Spinal cord (tissue), 10 donors: ENCODE measurements at places on chromosomes 7 and 10.

DNA sequence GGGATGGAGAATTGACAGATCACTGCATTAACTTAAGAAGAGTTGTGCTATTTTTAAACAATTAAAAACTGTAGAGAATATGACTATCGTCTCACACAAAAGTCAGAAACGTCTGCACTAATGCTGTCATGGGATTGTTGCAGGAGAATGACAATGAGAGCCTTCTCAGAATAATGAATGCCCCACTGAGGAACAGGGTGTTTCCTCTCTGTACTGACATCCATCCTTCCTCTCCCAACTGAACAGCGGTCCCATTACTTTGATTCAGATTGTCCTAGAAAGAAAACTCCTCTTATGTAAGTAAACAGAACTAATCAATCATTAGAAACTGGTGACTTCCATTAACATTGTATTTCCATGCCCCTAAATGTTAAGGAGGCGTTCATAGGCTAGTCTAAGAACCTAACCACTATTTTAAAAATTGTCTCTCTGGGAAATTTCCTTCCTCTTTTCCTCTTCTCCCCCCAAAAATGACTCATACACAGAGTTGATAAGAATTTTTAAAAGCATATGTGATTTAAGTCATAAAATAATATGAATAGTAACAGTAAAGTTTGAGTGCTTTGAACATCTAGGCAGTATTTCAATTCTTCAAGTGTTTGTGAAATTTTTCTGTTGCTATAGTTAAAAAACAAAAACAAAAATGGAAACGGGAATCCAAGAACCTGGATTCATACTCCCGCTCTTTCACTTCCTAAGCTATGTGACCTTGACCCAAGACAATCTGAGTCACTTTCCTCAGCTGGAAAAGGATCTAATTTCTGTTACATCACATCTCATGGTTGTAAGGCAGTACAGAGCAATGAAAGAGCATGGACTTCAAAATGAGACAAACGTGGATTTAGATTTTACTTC lies 12.7 kb upstream of the MACC1 start:
- no peaks in the 10 kb centered on the region for H3K27me3 ChIP-seq
- no peaks in the 10 kb centered on the region for H3K4me1 ChIP-seq
- H3K4me3 ChIP-seq, result no peak overlapping the region
- no peak for DNase-seq
- H3K36me3 ChIP-seq, result no peaks in the 10 kb centered on the region
- H3K27ac ChIP-seq, result no peak overlapping the region

GRCh38 chr10:88185830-88186229 lies 322.4 kb downstream of the PTEN start:
- DNase-seq, result no peak
- H3K36me3 ChIP-seq, result no peaks in the 10 kb centered on the region
- H3K4me3 ChIP-seq, result no peak overlapping the region
- no peaks in the 10 kb centered on the region for H3K27me3 ChIP-seq
- peaks cover 2% of the 10 kb centered on the region for H3K4me1 ChIP-seq

- no peak for DNase-seq
- no peak overlapping the region for H3K27ac ChIP-seq
- peaks cover 8% of the 10 kb centered on the region for H3K36me3 ChIP-seq
- peaks cover 17% of the 10 kb centered on the region for H3K4me1 ChIP-seq
These were observed 56.9 kb downstream of the GRB10 start for GRCh38 chr7:50725774-50726173.

GRCh38 chr10:32332299-32332750 lies 14.6 kb downstream of the EPC1 start:
- H3K27me3 ChIP-seq, result no peaks in the 10 kb centered on the region
- H3K4me3 ChIP-seq, result no peak overlapping the region
- DNase-seq, result no peak
- H3K4me1 ChIP-seq, result peaks cover 3% of the 10 kb centered on the region
- no peaks in the 10 kb centered on the region for H3K36me3 ChIP-seq
- H3K27ac ChIP-seq, result no peak overlapping the region

- peak overlapping the region; percentile 97 for H3K27ac ChIP-seq
- peaks cover 20% of the 10 kb centered on the region for H3K36me3 ChIP-seq
- no peak for DNase-seq
- peaks cover 7% of the 10 kb centered on the region for H3K27me3 ChIP-seq
- H3K4me3 ChIP-seq, result peak overlapping the region; percentile 67
- H3K4me1 ChIP-seq, result peaks cover 55% of the 10 kb centered on the region
These were observed 2.8 kb upstream of the LZTS2 start for GRCh38 chr10:100996678-100997359.

DNA sequence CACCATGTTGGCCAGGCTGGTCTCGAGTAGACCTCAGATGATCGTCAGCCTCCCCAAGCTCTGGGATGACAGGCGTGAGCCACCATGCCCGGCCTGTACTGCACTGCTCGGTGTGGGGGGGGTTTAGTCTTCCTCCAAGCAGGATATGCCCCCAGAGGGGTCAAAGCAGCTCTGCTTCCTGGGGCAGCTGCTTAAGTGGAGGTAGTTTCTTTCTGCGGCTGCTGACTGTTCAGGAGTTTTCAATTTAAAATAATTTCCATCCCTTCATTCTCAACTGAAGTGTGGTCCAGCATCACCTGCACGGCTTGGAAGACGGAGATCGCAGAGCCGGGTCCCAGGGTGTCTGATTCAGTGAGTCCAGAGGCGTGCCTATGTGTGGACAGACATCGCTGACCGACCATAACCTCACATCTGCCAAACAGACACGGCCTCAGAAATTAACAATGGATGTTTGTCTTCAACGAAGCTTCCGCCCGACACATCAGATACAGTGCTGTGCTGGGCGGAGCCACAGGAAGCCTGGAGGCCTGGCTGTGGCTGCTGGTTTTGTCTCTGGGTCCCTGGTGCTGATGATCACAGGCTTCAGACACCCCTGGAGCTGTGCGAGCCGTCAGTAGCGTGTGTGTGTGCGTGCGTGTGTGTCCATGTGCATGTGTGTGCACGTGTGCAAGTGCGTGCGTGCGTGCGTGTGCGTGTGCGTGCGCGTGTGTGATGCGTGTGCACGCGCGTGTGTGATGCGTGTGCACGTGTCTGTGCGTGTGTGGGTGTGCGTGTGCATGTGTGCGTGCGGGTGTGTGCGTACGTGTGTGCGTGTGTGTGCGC lies 226.5 kb upstream of the PITRM1 start:
- no peaks in the 10 kb centered on the region for H3K27me3 ChIP-seq
- peaks cover 22% of the 10 kb centered on the region for H3K4me1 ChIP-seq
- peak overlapping the region; percentile 86 for H3K27ac ChIP-seq
- DNase-seq, result peak; percentile 24

DNA sequence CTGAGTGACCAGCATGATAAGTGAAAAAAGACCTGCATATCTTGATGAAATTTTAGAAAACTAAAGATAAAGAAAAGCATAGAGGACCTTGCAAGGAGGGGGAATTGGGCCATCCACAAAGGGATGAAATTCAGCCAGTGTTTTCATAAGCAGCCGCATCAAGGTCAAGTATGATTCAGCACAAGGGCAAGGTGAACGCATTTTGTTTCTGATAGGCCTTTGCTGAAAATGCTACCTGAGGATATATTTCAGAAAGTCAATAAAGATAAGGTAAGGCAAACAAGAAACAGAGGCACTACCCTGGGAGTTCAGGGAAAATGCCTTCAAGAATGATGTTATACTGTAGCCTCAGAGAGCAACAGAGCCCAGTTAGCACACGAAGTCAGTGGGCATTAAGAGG lies 55.0 kb upstream of the SHH start:
- no peak overlapping the region for H3K27ac ChIP-seq
- no peaks in the 10 kb centered on the region for H3K36me3 ChIP-seq
- DNase-seq, result no peak
- H3K4me3 ChIP-seq, result no peak overlapping the region
- H3K4me1 ChIP-seq, result peaks cover 11% of the 10 kb centered on the region

- no peaks in the 10 kb centered on the region for H3K36me3 ChIP-seq
- peaks cover 3% of the 10 kb centered on the region for H3K4me1 ChIP-seq
- H3K4me3 ChIP-seq, result no peak overlapping the region
- DNase-seq, result no peak
- no peak overlapping the region for H3K27ac ChIP-seq
- H3K27me3 ChIP-seq, result no peaks in the 10 kb centered on the region
These were observed 46.4 kb downstream of the RAMP3 start for GRCh38 chr7:45203936-45204445.

- H3K4me1 ChIP-seq, result no peaks in the 10 kb centered on the region
- H3K27ac ChIP-seq, result no peak overlapping the region
- H3K36me3 ChIP-seq, result no peaks in the 10 kb centered on the region
- no peaks in the 10 kb centered on the region for H3K27me3 ChIP-seq
- DNase-seq, result no peak
- H3K4me3 ChIP-seq, result no peak overlapping the region
These were observed 371.9 kb upstream of the CHRM2 start for GRCh38 chr7:136496551-136496950.

DNA sequence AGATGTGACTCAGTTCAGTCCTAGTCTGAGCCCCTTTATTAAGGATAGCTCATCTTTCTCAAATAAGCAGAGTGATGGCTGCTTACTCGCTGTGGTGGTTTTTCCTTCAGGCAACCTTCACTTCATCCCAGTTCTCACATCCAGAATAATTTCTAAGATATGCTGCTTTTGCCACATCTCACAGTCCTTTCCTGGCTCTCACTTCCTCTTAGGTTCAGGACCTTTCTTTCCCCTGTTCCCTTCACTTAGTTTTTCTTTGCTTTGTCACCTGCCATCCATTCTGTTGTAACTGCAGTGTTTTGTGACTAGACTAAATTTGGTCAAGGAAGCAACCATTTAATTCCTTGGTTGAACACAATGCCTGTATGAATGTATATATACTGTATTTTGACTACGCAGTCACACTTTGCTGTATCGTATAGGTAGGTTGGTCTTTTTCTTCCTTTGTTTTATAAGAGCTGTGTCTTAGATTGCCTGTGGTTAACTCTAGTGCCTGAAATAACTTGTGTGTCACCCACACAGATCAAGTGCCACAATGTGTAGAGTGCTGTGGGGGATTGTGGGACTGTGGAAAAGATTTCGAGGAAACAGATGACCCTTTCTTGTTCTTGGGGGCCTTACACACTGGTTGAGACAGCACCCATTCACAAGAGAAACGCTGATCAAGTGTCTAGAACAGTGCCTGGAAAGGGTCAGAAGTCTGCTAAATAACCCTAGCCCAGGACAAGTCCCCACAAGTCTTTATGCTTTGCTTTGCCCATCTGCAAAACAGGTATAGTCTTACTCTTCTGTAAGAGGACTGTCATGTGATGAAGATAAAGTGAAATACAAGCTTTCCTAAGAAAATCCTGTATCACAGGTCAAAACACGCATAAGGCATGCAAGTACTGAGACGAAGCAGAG lies 2.6 kb downstream of the ZNF655 start:
- H3K4me1 ChIP-seq, result peaks cover 21% of the 10 kb centered on the region
- H3K27ac ChIP-seq, result no peak overlapping the region
- H3K27me3 ChIP-seq, result no peaks in the 10 kb centered on the region
- H3K4me3 ChIP-seq, result no peak overlapping the region
- peaks cover 42% of the 10 kb centered on the region for H3K36me3 ChIP-seq

- no peak for DNase-seq
- H3K27ac ChIP-seq, result no peak overlapping the region
- H3K4me1 ChIP-seq, result no peaks in the 10 kb centered on the region
- no peaks in the 10 kb centered on the region for H3K36me3 ChIP-seq
- no peak overlapping the region for H3K4me3 ChIP-seq
- H3K27me3 ChIP-seq, result no peaks in the 10 kb centered on the region
These were observed 104.9 kb upstream of the ABCB5 start for GRCh38 chr7:20510573-20510900.

GRCh38 chr10:86651021-86651471 lies 3.3 kb upstream of the OPN4 start:
- no peaks in the 10 kb centered on the region for H3K36me3 ChIP-seq
- no peak overlapping the region for H3K4me3 ChIP-seq
- DNase-seq, result no peak
- no peaks in the 10 kb centered on the region for H3K27me3 ChIP-seq

DNA sequence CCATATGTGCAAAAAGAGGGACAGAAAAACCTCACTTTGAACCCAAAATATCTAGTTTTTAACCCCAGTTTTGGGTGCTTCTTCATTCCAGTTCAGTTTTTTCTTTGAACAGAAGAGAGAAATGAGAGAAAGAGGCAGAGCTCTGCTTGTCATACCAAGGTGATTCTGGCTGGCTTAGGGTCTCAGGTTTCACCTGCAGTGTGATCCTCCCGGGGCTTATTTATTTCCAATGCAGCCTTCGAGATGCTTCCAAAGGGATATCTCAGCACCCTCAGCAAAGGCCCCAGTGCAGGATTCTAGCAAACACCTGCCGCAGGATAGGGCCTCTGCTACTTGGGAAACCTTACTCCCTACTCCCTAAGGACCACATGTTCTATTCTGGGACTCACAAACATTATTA lies 131.3 kb downstream of the WDR11 start:
- peaks cover 12% of the 10 kb centered on the region for H3K27me3 ChIP-seq
- H3K36me3 ChIP-seq, result no peaks in the 10 kb centered on the region
- no peak overlapping the region for H3K27ac ChIP-seq
- no peak for DNase-seq

GRCh38 chr7:117202511-117202910 lies 120.3 kb downstream of the WNT2 start:
- no peaks in the 10 kb centered on the region for H3K27me3 ChIP-seq
- H3K27ac ChIP-seq, result no peak overlapping the region
- DNase-seq, result no peak
- H3K4me3 ChIP-seq, result no peak overlapping the region
- no peaks in the 10 kb centered on the region for H3K4me1 ChIP-seq
- H3K36me3 ChIP-seq, result peaks cover 2% of the 10 kb centered on the region
